ENCODE measurements at places on chromosomes 3 and 15. TPM values are rescaled to one million over a fixed set of nuclear protein-coding genes. Genes with fewer than 3 reads are reported as not detected.

NGRN gene
- 22.4 TPM for total RNA-seq

CHRD gene
- 0.05 TPM for total RNA-seq

GPR149 gene
- total RNA-seq, result not detected

NANOGP8 gene
- not detected for total RNA-seq

ALDH1L1 gene
- total RNA-seq, result 0.24 TPM

THSD4 gene
- not detected for total RNA-seq

NOX5 gene
- not detected for total RNA-seq

DNA sequence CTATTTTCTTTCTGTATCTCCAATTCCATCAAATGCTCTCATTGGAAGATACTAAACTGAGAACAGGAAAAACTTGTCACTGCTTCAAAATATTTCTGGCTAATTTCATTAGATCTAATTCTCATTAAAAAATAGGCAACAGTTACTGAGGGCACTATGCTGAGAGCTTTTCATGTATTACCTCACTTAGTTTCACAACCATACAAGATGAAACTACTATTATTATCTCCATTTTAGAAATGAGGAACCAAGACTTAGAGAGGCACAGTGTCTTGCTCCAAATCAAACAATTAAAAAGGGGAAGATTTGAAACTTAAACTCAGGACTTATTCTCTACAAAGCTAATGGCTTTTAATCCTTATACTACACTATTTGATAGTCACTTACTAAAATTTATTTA lies 7.2 kb upstream of the OTOL1 start:
- ATAC-seq, result no peak

GRCh38 chr3:51974277-51974962 lies 444 bp upstream of the ABHD14A start:
- peak; percentile 43 for ATAC-seq

DNA sequence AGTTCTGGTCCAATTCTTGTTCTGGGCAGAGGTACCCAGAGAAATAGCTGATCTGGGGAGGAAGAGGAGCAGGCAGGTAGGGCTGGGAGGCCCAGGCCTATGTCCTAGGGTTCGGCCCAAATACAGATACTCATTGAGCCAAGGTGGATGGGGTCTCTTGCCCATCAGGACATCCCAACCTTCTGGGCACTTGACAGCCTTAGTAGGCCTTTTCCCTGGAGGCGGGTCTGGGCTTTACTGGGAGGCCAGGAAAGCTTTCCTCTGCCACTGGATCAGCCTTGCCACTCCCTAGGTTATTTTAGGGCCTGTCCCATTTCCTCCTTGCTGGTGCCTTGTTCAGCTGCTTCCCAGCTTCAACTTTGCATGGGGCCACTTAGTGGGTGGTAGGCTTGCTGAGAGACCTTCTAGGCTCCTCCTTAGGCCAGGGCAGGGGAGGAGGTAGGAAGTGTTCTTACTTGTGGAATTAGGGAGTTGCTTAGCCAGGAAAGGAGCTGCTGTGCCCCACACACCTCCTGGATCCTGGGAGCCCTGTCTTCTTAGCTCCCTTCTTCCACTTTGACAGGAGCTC lies 9.7 kb downstream of the TEX264 start:
- ATAC-seq, result no peak

DNA sequence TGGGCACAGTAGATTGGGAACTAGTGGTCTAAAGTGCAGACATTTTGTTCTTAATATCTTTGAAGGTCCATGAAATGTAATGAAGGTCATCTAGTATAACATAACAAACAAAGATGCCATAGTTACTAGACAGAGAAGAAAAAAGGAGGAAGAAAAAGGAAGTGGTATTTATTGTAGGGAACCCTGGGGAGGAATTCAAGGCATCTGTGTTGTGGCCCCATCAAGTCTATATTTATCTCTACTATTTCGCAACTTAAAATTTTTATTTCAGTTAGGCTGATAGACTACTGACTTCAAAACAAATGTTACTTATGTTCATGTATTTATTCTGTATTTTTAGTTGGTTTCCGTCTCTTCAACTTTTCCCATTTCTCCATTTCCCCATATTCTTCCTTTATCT lies 48.9 kb upstream of the ZDHHC23 start:
- no peak for ATAC-seq

DNA sequence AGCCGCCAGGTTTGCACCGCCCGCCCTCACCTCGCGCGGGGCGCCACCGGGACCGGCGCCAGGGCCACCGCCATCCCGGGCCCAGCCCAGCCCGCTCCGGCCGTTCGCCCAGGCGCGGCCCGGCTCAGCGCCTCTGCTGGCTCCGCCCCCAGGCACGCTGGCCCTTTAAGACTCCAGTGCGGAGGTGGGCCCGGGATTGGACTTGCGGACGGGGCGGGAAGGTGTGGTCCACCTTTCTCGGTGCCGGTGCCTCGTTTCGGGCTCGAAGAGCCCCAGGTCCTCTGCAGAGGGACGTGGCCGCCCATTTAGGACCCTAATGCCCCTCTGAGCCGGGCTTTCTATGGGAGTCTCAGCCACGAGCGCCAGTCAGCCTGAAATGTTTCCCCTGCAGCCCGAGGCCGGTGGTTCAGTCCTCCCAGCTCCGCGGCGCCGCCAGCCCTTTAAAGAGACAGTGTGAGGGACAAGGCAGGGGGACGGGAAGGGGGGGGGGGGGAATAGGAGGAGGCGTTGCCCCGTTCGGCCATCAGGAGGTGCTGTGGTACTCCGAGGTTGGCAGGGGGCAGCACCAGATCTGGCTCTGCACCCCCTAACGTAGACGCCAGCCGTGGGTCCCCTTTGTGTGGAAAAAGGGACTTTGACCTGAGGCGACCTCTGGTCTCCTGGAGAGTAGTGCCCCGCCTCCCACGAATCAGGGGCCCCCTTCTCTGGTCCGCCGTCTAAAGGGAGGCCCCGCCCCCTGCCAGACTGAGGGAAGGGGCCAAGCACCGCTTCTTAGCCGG lies 1.0 kb downstream of the HYAL2 start:
- ATAC-seq, result peak; percentile 80

GRCh38 chr3:155154255-155154654 lies 74.1 kb downstream of the MME start:
- no peak for ATAC-seq

DNA sequence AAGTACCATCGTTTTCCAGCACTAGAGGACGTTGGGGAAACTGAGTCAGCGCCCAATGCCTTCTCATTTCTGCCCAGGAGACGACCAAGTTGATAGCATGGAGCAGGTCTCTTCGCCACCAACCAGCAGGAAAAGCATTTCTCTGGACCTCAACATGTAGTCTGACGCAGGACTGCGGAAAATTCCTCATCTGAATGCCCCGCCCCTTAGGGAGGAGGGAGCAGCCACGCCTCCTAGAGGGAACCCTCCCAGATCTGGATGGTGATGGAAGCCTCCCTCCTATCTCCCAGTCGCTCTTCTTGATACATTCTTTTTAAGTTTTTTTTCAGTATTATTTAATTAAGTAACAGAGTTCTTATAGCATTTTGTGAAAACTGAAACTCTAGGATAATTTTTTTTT lies 17.4 kb upstream of the MINDY4B start:
- ATAC-seq, result no peak

DNA sequence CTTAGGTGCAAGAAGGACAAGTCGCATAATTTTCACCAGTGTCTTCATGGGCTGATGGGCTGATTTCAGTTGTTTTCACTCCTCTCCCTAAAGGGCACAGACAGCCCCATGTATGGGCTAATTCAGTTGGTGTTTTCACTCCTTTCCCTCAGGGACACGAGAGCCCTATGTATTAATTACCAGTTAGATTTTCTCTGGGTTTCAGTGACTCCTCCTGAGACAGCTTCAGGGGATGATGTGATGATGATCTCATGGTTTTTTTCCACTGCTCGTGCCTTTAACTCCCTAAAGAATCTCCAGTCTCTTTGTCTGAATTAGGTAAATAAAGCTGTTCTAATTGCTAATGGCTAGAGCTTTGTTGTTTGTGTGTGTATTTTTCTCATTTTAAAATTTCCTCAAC lies 9.9 kb downstream of the RAMAC start:
- ATAC-seq, result no peak

- no peak for ATAC-seq
These were observed 94.6 kb upstream of the RASGRF1 start for GRCh38 chr15:79185199-79185598.

DNA sequence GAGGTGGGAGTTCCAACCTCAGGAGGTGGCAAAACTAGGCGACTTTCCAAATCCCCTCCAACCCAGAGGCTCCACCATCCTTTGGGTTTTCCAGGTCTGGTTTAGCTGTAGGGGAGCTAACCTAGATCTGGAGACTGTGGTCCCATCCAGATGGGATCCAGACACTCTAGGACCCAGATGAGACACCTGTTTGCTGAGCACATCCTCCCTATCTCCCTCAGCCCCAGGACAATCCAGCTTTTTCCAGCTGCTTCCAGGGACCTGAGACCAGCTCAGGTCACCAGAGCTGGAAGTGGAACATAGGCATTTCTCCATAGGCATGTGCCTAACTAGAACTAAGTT lies 18.2 kb downstream of the CRTAP start:
- ATAC-seq, result no peak

GRCh38 chr3:55000546-55000945 lies 72.7 kb upstream of the LRTM1 start:
- ATAC-seq, result no peak

GRCh38 chr3:128546646-128547045 lies 53.6 kb upstream of the GATA2 start:
- ATAC-seq, result no peak

DNA sequence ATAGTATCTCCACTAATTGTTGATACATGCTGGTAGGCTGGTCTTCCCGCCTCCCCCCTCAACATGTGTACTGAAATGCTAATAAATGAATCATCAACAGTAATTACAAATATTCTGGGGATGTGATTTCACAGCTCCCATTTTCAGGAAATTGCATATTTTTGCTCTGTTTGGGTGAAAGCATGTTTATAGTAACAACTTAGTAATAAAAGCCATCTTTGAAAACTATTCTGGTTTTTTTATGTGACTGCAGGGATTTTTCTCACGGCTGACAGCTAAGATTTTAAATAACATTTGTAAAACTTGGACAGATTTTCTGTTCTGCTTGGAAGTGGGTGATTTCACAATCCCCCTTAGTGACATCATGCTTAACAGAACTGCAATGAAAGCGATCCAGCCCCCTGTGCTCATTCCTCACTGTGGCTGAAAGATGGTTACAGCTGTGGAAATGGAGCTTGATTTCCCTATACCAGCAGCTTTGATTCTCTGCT lies 25.6 kb upstream of the FAM174B start:
- no peak for ATAC-seq

DNA sequence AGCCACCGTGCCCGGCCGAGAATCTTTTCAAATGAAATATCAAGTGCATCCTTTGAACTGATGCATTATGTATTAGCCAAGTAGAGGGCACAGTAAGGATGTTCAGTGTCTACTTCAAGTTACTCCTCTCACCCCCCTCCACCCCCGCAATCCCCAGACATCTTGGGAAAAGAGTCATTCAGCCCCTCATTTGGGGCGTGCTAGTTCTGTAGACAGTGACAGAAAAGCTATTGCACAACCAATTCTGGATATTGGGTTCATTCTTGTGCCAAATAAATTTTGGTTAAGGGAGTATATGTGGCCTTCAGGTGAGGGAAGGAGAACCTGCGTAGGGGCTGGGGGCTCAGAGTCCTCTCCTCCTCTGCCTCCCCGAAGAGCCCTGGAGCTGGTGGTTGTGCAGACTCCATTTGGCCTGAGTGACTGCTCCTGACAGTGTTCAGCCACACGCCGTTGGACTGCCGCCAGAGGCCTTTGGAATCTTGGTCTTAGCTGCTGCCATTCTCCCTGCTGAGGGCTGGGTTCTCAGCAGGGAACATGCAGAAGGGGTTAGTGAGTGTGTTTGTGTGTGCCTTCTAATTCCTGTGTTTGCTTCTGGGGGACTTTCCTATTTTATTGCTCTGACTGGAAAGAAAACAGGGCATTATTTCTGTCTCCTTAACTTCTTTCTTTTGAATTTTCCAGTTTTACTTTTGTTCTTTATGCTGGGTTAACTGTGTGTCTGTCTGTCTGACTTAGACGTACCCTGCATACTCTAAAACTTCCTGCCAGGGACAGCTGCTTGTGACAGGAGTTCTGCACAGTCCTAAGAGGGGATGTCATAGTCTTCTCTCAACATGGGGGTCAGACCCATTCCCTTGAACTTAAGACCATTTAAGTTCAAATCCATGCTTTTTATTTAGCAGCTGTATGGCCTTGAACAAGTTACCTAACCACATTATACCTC lies 21.0 kb downstream of the RARB start:
- ATAC-seq, result no peak

DNA sequence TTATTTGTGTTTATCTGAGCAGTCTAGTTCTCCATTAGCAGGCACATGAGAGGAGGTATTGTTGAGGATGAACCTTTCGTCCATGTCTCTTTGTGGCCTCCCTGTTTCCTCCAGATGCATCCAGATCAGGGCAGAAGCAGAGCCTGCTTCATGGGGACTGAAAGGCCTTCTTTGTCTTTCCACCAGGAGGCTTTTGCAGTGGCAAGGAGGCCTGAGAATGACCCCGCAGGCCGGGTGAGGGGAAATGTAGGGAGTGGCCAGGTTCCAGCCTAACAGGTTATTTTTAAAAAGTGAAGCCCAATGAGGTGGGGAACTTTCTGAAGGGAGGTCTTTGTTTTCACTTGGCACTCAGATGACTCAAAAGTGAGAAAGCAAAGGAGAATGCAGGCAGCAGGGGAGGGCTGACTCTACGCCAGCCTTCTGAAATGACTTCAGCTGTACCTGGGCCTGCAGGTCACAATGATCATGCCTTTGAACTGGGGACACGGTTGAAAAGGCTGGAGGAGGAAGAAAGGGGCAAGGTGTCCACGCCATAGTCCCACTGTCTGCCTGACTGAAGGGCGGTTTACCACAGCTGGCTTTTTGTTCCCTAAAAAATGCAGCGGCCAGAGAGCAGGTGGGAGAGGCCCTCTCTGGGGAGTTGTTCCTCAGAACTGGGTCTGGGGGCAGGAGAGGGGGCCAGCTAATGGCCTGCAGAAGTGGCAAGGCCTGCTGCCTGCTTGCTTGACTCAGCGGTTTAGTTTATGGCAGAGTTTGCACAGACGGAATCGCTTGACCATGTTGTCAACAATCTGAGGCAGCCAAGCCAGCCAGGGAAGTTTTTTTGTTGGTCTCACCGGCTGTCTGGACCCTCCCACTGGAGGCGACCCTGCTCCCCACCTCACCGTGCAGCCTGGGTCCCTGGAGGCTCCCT lies 28.7 kb downstream of the CMTM7 start:
- ATAC-seq, result peak; percentile 85

Data from activated T-helper 17 cell treated with anti-CD3 and anti-CD28 coated beads, Interleukin-2, amount 50 U/mL, for 72 hours (primary cell).